ENCODE measurements at places on chromosomes 4 and X.

DNA sequence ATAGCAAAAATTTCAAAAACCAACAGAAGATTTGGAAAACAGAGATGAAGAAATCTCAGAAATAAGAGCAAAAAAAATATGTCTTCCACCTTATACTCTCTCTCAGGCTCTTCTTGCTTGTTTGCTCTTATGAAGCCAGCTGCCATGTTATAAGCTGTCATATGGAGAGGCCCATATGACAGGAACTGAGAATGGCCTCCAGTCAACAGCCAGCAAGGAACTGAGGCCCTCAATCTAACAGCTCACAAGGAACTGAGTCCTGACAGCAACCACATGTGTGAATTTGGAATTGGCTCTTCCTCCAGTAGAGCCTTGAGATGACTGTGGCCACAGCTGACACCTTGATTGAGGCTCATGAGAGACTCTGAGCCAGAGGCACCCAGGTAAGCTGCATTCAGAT, 51.3 kb upstream of the MAOA start:
- DNase-seq = no peak

DNA sequence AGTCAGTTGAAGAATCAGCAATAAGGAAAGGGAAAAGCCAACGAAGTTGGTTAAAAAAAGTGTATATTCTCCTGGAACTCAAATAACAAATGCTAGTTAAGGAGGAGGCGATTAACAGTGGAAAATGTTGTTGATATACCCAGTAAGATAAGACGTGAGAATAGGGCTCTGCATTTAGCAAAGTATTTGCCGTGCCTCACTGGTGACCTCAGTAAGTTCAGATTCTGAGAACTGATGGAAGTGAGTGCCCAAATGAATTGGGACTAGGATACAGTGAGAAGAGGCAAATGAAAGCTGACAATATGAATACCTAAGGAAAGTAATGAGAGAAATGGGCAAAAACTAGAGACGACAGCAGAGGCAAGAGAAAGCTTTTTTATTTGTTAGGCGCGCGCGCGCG, 3.5 kb downstream of the TECRL start:
- no peak for DNase-seq

GRCh38 chrX:47877327-47877726, 40.6 kb downstream of the ZNF81 start:
- no peak for DNase-seq

DNA sequence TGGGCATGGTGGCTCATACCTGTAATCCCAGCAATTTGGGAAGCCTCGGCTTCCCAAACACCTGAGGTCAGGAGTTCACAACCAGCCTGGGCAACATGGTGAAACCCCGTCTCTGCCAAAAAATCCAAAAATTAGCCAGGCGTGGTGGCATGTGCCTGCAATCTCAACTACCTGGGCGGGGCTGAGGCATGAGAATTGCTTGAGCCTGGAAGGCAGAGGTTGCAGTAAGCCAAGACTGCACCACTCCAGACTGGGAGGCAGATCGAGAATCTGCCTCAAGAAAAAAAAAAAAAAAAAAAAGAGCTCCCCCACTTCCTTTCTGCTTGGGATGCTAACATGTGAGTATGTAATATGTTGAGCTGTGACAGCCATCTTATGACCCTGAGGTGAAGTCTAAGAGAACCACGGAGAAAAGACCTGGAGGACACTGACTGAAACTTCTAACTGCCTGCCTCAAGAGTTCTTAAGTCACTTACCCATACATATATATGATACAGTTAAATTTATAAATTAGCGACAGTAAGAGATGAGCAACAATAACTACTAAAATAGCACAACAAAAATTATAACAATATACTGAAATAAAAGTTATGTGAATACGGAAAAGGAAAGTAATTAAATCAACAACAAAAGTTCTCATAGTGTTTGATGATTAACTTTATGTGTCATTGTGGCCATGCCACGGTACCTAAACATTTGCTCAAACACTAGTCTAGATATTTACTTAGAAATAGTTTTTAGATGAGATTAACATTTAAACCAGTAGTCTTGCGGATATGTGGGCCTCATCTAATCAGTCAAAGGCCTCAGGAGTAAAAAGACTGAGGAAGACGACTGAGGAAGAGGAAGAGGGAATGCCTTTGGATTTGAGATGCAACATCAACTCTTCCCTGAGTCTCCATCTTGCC, 178.3 kb downstream of the OPHN1 start:
- DNase-seq = no peak

DNA sequence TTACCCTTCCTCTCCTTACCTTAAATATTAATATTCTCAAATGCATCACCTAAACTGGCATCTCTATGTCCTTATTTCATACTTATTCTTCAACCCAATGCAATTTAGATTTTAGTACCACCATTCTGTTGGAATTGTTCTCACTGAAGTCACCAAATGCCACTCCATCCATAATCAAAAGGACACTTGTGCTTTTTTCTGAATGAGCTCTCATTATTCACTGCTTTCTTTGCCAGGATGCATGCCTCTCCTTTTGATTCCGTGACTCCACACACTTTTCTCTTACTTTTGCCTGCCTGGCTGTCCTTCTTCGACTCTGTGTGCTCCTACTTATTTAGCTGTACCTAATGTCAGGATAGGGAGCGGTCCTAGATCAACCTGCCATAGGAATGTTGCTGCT, 633.1 kb upstream of the BOD1L1 start:
- DNase-seq = no peak

- no peak for DNase-seq
Measured at GRCh38 chr4:125789023-125789422, 474.3 kb downstream of the FAT4 start.

DNA sequence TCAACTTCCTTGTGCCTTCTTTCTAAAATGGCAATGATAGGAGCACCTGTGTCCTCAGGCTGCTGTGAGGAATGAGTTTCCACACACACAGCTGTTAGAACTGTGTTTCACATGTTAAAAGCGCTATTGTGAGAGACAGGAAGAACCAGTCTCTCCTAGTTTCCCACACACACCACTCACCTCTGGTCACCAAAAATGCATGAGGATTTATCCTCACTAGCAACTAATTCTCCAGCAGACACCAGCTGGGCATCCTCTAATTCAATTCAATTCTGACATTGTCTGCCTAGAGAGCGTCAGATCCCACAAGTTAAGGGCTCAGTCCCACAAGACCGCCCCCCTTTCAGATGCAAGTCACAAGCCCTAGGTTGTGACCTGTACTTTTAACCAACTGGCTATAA, 29.0 kb upstream of the SLC2A9 start:
- peak; percentile 36 for DNase-seq

DNA sequence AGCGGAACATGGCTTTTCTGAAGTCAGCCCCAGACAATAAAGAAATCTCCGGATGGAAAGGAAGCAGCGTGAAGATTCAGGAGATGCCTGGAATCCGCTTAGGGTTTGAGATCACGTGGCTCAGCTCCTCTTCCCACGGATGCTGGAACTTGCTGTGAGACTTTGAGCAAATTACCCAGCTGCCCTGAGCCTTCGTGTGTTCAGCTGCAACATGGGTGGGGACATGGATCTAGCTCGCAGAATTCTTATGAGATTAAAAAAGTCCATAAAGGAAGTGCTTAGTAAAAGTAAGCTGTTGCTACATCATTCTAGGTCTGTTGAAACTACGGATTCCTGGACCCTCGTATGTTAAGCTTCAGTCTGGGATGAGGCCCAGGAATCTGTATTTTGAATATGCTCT, 55.7 kb upstream of the STIM2 start:
- DNase-seq = no peak

DNA sequence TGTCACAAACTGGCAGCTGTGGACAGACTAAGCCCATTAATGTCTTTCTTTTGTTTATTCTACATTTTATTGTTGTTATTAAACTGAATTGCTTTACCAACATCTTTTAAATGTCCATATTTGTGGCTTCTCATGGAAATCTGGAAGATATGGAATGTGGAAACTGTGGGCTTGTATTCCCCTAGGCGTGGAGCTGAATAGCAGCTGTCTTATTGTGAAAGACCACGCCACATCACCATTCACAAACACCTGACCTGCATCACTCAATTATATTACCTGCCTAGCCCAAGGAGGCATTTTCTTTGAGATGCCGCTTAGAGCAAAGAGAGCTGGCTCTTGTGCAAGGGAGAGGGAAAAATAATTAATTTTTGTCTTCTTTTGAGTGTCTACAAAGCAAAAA, 96.9 kb upstream of the GPRIN3 start:
- no peak for DNase-seq

DNA sequence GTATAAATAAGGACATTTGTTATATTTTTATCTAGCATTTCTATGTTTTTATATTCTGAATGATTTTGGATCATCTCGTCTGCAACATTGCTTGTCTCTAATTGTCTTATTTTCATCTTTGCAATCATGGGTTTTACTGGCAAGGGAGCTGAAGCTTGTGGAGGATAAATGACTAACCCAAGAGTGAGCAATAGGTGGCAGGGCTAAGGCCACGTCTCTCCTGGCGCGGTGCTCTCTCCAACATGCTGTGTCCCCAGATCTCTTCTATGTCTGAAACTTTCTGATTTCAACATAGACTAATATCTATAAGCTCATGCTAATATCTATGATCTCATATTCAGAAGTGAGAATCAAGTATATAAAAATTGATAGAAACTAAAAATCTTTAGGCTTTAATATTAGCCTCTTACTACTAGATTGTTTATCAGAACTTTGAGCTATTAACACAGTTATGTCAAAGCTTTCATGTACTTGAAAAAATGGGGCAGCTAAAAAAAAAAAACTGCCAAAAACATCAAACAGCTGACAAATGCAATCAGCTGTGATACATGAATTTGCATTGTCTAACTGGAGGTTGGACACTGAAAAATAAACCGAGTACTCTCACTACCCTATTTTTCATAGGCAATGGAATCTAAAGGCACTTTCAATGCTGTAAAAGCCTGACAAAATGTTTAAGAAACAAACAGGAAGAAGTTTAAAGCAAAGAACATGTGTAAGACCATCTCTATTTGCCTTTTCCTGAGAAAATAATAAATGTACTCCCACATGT, 169.2 kb downstream of the TMA16 start:
- DNase-seq = no peak

DNA sequence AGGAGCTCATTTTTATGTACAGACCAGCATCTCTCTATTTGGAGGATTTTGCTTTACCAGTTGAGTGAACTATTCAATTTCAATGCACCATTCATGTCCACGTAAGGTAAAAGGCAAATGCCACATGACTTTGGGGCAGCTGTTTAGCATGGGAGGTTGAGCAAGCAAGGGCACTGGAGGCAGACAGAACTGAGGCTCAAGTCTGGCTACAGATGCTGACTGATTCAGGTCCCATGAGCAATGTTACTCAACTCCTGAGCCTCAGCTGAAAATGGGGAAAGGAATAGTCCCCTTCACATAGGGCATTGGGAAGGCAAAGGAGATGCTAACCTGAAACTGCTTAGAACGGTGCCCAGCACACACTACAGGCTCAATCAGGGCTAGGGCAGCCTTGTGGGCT, 93.0 kb upstream of the MTM1 start:
- DNase-seq = no peak

- no peak for DNase-seq
Measured at GRCh38 chr4:43014256-43014655, 121.7 kb downstream of the GRXCR1 start.

- no peak for DNase-seq
Measured at GRCh38 chr4:147909225-147909624, 177.3 kb downstream of the ARHGAP10 start.

GRCh38 chr4:6345096-6345830, 75.6 kb downstream of the WFS1 start:
- DNase-seq = no peak

DNA sequence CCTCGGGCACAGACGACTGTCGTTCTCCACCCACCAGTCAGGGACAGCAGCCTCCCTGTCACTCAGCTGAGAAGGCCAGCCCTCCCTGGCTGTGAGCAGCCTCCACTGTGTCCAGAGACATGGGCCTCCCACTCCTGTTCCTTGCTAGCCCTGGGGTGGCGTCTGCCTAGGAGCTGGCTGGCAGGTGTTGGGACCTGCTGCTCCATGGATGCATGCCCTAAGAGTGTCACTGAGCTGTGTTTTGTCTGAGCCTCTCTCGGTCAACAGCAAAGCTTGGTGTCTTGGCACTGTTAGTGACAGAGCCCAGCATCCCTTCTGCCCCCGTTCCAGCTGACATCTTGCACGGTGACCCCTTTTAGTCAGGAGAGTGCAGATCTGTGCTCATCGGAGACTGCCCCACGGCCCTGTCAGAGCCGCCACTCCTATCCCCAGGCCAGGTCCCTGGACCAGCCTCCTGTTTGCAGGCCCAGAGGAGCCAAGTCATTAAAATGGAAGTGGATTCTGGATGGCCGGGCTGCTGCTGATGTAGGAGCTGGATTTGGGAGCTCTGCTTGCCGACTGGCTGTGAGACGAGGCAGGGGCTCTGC, 7.9 kb upstream of the MSANTD1 start:
- DNase-seq = no peak

- no peak for DNase-seq
Measured at GRCh38 chrX:84219551-84219950, 31.6 kb upstream of the RPS6KA6 start.

DNA sequence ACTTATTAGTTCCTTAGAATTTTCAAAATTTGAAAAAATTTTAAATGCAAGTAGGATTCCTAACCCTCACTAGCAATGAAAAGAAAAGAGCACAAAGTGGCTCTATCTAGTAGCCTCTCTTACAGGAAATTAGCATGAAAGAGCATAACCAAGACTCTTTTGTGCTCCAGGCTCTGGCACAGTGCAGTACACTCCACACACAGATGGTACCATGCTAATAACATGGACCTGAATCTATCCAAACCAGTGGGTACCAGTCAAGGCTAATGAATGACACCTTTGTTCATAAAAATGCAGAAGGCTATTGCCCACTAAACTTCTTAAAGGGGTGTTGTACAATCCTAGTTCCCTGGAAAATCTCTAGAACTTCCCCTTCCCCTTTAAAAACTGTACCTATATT, 119.0 kb downstream of the MANBA start:
- DNase-seq = no peak

GRCh38 chrX:53644751-53645150, 41.8 kb downstream of the HUWE1 start:
- DNase-seq = no peak

- DNase-seq = no peak
Measured at GRCh38 chr4:118869808-118870342, 18.8 kb upstream of the SYNPO2 start.

DNA sequence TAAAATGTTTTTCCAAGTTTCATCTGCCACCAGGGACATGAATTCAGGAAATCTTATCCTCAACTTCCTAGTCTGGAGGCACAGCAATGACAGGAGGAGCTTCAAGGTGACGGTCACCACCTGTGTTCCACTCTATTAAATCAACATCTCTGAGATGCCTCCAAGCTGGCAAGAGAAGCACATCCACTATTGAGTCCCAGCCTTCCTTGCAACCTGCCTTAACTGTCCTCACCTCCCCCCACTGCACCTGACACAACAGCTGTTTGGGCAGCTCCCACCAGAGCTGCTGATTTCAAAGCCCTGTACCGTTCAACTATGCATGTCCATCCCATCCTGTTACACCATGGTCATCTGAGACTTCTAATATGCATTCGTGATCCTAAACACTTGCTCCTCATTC, 123.4 kb downstream of the COL25A1 start:
- no peak for DNase-seq

DNA sequence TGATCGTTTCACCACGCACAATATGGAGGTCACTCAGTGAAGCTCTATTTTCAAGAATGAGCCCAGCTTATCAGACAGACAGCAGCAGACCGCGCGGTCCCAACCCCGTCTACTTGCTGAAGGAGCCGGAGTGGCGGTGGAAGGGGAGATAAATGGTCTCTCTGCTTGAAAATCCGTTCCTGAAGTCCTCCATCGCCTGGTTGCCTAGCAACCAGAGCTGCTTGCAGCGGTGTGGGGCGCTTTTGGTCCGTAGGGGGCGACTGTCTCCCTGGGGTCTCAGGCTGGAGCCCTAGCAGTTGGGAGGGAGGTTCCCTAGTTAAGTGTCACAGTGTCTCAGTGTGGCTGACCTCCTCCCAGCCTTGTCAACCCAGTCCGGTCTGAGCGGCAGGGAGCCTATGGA, 8.3 kb upstream of the DLG3 start:
- no peak for DNase-seq
